Hematopoietic multipotent progenitor cell (in vitro differentiated cells): ENCODE measurements at places on chromosomes 7 and 10. TPM values are rescaled to one million over a fixed set of nuclear protein-coding genes. Genes with fewer than 3 reads are reported as not detected.

- DNase-seq, result no peak
Observed at GRCh38 chr10:20228729-20229128, 412.5 kb downstream of the PLXDC2 start.

- peak; percentile 69 for DNase-seq
Observed at GRCh38 chr10:34996843-34997242, 93.3 kb downstream of the CUL2 start.

DNA sequence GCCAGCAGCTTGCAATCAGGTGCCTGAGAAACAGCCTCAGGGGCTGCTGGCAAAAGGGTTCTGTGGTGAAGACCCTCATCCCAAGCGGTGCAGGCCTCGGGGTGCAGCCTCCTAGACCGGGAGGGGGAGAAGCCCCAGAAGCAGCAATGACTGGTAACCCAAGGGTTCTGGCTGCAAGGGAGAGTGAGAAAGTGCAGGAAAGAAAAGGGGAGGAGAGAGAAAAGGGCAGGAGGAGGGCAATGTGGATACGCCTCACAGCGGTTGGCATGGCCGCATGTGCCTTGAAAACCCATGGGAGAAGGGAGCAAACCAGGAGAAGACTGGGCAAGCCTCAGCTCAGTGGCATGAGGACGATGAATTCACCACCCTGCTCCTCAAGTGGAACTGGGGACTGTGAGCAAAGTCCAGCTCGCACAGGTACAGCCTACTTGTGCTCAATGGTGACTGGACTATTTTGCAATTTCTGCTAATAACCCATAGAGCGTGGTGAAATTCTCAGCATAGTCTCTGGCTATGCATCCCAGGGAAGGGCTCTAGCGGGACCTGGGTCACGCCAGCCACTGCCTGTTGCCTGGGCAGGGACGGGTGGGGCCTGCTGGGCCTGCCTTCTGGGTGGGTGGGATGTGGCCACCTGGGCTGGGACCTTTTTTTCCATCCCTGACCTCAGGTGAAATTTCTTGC is 6.2 kb downstream of the CLRN3 start:
- DNase-seq, result no peak

DNA sequence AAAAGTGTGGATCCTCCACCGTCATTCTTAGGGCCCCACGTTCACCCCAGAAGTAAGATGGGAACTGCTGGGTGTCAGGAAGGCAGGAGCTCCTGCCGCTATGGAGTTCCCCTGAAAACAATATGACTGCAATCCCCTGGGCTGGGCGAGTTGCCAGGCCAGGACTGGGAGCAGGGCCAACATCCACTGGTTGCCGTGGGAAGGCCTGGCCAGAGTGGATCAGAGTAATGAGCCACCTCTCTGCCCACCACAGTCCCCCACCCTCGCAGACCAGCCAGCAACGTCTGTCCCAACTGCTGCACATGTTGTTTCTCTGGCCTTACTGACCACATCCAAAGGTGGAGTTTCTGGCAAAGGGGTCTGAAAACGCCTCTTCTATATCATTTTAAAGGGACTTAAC is 86.6 kb downstream of the STRA8 start:
- DNase-seq, result peak; percentile 8

DNA sequence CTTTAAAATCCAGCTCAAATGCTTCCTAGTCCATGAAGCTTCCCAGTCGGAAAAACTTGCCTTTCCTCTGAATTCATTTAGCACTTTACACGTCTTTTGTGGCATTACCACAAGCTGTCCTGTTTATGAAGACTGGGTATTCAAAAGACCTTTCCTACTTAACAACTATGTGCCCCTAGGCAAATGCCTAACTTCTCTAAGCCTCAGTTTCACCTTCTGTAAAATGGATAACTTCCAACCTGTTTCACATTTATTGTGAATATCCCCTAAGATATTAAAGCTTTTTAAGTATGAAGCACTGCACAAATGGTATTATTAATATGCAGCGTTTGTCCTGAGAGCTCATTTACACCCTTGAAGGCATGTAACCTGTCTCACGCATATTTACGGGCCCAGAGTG is 843 bp downstream of the CFAP70 start:
- DNase-seq, result no peak

DNA sequence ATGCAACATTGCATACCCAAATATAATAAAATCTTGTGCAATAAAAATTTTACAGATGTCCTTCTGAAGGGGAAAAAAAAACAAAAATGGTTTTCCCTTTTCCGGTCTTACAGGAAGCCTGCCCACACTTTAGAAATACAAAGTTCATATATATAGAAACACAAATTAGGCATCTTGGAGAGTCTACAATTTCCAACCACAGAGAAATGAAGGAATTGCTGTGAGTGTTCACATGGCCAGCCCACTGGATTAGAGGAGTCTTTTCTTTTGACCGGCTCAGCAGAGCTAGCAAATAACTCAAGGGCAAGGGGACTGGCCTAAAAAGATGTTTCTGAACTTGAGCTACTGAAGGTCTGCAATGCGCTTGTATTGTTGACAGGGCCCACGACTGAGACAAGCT is 92.4 kb downstream of the GLI3 start:
- DNase-seq, result no peak

- DNase-seq, result no peak
Observed at GRCh38 chr7:104005197-104005596, 15.7 kb upstream of the RELN start.

- no peak for DNase-seq
Observed at GRCh38 chr7:73851410-73852338, 9.3 kb upstream of the TMEM270 start.

GRCh38 chr10:51382181-51382580 is 307.9 kb downstream of the PRKG1 start:
- no peak for DNase-seq

- DNase-seq, result peak; percentile 22
Observed at GRCh38 chr10:32446536-32447406, 831 bp downstream of the CCDC7 start.

GRCh38 chr7:120915314-120916105 is 35.1 kb upstream of the ING3 start:
- DNase-seq, result no peak

DNA sequence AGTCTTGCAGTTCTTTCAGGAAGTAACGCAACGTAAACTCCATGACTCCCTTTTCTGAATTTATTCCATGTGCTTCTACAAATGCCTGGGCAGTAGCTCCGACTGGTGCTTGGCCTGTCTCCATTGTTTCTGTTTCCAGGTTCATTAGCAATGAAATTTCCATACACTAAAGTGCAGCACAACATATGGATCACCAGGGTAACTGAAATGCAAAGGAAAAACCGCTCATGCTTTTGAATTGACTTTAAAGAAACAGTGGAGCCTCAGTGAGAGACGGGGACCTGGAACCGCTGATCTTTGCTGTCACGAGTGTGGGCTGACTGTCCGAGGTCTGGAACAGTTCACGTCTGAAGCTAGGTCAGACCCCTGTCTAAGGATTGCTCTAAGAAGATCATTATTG is 126.5 kb upstream of the IGFBP3 start:
- no peak for DNase-seq

DNA sequence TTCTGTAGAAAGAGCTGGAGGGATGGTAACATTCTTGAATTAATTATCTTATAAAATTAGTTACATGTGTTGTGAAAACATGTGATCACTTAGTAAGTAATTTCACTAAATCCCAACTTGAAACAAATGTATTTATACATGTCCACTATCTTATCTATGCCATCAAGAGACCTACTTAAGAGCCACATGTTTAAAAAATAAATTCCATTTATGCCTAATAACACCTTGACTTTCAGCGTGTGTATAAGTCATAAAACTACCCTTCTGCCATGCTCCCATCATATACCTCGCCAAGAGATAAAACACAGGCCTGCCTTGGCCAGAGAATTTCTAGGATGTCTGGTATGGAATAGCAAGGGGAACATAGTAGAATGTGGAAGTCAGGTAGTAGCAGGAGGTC is 37.3 kb downstream of the LIPJ start:
- no peak for DNase-seq

DNA sequence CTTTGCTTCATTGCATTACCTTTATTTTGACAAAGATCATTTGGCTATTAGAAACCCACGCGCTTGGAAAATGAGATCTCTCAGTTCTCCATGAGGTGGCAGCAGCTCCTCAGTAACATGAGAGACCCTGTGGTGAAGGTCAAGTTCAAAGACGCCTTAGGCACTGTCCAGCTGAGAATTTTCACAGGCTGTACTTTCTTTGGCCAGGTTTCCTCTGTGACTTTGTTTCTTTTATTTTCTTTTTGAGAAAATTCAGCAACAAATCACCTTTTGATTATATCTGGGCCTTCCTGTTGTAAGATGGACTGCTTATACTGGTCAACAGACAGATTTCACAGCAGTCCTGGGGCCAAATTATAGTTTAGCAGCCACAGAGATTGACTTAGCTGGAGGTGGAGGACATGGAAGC is 54.5 kb downstream of the RAB18 start:
- DNase-seq, result peak; percentile 62

DNA sequence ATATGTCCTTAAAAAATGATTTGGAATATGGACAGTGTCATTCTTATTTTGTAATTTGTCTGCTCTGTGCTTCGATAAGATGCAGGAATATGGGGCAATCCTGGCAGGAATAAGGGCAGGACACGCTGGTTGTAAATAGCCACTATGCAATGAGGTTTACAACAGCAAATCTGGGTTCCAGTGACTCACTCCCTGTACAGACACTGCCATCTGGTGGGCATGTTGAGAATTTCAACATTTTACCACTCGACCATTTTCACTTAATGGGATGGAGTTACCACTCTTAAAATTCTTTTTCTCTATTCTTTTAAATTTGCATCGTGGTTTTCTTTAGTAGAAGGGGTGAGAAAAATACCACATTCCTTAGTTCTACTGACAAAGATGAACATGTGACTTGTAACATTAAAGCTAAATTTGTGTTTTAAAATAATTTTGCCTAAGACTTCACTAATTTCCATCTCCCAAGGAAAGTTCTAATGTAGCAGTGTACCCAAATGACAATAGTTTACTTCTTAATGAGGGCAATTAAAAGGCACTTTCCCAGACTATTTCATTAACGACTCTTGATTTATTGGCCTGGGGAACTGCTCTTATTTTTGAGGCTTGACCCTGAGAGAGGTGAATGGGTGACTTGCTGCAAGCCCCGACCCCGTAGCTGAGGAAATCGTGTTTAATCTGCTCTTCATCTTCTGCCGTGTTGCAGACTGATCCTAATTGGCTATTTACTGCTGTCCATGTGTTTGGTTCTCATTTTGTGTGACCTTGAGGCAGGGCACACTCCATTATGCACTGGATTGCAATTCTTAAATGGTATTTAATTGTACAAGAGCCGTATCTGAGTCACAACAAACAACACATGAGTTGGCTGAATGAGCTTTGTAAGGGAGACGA is 173.6 kb upstream of the IMMP2L start:
- DNase-seq, result peak; percentile 28

DNA sequence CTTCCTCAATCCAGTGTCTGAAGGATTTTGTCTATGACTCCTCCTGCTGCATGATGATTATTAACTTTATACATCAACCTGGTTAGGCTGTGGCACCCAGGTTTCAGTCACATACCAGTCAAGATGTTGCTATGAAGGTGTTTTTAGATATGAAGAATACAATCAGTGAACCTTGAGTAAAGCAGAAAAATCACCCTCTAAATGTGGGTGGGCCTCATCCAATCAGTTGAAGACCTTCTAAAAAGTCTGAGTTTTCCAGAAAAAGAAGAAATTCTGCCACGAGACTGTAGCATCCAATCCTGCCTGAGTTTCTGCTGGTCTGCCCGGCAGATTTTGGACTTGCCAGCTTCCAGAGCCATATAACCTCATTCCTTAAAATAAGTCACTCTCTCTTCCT is 126.1 kb upstream of the FRMD4A start:
- no peak for DNase-seq

DNA sequence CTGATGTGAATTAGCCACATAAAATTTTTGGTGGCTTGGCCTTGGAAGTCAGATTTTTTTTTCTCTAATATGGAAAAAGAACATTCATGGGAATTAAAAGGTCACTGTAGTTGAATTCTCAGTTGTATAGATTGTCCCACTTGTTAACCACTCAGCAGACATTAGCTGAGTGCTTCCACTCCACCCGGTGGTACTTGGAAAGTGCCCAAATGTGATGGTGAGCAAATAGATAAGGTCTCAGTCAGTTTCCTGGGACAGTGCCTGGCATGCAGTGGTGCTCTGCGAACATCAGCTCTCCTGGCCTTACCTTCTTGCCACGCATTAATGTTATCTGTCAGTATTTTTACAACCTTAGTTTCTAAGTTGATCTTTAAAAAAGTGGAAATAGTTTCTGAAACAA is 1.4 kb downstream of the ATP5F1C start:
- no peak for DNase-seq

DNA sequence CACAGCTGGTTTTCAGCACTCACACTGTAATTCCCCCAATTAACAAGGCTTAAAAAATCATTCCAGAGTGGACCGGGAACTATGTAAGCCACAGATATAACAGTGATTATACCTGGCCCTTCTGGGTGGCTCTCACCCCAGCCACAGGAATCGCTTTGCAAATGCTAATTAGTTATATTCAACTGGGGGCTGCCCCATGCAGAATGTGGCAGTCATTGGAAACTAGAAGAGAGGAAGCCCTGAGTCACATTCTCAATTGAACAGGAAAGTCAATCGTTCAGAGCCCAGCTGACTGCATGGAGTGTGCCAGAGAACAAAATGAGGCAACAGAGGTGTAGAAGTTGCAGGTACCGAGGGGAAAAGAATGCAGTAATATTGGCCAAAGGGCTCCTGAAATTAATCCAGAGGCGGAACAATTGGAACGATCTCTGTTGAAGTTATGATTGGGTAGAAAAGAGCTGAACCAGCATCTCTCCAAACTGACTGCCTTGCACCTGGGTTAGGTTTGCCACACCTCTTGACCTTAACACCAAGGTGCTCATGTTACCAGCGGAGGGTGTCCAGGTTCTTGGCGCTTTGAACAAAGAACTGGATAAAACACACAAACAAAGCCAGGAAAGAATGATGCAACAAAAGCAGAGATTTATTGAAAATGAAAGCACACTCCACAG is 909.7 kb upstream of the AUTS2 start:
- no peak for DNase-seq

- DNase-seq, result no peak
Observed at GRCh38 chr10:94397549-94398370, 4.6 kb upstream of the TBC1D12 start.

- no peak for DNase-seq
Observed at GRCh38 chr7:14233076-14233867, 243.8 kb upstream of the ETV1 start.

DNA sequence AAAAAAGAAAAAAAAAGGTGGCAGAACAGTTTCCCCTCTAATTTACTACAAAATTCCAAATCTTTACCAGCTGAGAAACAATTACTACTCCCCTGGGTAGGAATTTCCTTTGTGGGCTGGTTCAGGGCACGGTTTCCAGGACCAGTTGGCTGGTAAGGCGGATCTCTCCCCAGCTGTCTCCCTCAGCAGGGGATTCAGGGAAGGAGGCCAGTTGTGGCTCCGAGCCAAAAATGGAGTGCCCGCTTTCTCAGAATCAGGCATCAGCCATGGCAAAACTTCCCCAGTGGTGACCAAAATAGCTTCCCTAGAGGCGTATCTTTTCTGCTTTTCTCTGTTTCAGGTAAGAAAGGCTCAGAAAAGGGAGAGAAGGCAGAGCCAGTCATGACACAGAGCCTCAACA is 91.2 kb downstream of the ZNF22 start:
- no peak for DNase-seq

The SLC18A2 gene
- 13.2 TPM for total RNA-seq

The LIPF gene
- not detected for total RNA-seq

The ABCB1 gene
- total RNA-seq, result 39.3 TPM

The INSYN2A gene
- under 0.01 TPM for total RNA-seq

The TRIM73 gene
- 21.5 TPM for total RNA-seq

The BAMBI gene
- total RNA-seq, result 0.27 TPM

The CUBN gene
- 3.2 TPM for total RNA-seq

The NUDT13 gene
- total RNA-seq, result 1.6 TPM

The OR2A12 gene
- not detected for total RNA-seq
